Mesendoderm (in vitro differentiated cells): ENCODE measurements at places on chromosomes 5 and 9.

- H3K36me3 ChIP-seq: no peaks in the 10 kb centered on the region
- no peak overlapping the region for H3K27ac ChIP-seq
- DNase-seq: no peak
- peaks cover 2% of the 10 kb centered on the region for H3K4me1 ChIP-seq
- H3K4me3 ChIP-seq: no peak overlapping the region
- no peaks in the 10 kb centered on the region for H3K27me3 ChIP-seq
Measured at GRCh38 chr9:134379831-134380365, 53.6 kb downstream of the RXRA start.

GRCh38 chr5:154196955-154197652 is 6.6 kb downstream of the GALNT10 start:
- H3K27ac ChIP-seq: no peak overlapping the region
- peaks cover 29% of the 10 kb centered on the region for H3K4me1 ChIP-seq
- H3K4me3 ChIP-seq: no peak overlapping the region

GRCh38 chr9:31740705-31741104 is 643.7 kb upstream of the ACO1 start:
- H3K36me3 ChIP-seq: no peaks in the 10 kb centered on the region
- no peak for DNase-seq
- H3K27ac ChIP-seq: no peak overlapping the region
- H3K4me1 ChIP-seq: no peaks in the 10 kb centered on the region
- no peak overlapping the region for H3K4me3 ChIP-seq
- no peaks in the 10 kb centered on the region for H3K27me3 ChIP-seq

DNA sequence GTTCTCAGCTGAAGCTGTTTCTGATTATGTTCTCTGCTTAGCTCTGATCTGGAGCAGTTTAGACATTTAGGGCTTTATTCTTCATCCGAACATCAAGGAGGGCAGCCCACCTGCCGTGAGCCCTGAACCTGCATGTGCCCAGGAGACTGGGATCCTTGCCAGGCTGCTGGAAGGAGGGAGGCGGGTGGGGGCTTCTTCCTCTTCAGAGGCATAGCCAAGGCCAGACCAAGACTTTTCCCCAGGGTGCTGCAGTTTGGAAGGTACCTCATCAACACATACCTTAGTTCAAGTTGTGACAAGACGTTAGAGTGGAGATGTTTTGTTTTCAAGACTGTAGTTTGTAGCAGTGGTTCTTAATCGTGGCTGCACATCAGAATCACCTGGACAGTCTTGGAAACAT is 64.9 kb downstream of the RALGPS1 start:
- DNase-seq: no peak
- H3K4me3 ChIP-seq: no peak overlapping the region
- H3K36me3 ChIP-seq: no peaks in the 10 kb centered on the region
- H3K27ac ChIP-seq: no peak overlapping the region

- no peak for DNase-seq
- H3K27ac ChIP-seq: no peak overlapping the region
- H3K4me3 ChIP-seq: no peak overlapping the region
Measured at GRCh38 chr5:135216471-135217343, 182.3 kb downstream of the MACROH2A1 start.

GRCh38 chr9:93450945-93451815 is at the start of gene FAM120A:
Gene FAM120A, plus strand, starts transcription at chr9:93451685. Its CDS starts 231 bp downstream, at chr9:93451916.
- H3K27me3 ChIP-seq: no peaks in the 10 kb centered on the region
- H3K4me3 ChIP-seq: peak within 1 kb of the TSS; percentile 66
- DNase-seq: peak; percentile 85
- peak within 1 kb of the TSS; percentile 99 for H3K27ac ChIP-seq

GRCh38 chr5:92513067-92513466 is 1068.0 kb downstream of the NR2F1-AS1 start:
- H3K27ac ChIP-seq: no peak overlapping the region
- H3K36me3 ChIP-seq: no peaks in the 10 kb centered on the region
- peak; percentile 3 for DNase-seq
- no peaks in the 10 kb centered on the region for H3K4me1 ChIP-seq

GRCh38 chr5:153601377-153601776 is 110.9 kb downstream of the GRIA1 start:
- no peak for DNase-seq
- no peaks in the 10 kb centered on the region for H3K4me1 ChIP-seq
- no peaks in the 10 kb centered on the region for H3K36me3 ChIP-seq
- no peak overlapping the region for H3K27ac ChIP-seq

DNA sequence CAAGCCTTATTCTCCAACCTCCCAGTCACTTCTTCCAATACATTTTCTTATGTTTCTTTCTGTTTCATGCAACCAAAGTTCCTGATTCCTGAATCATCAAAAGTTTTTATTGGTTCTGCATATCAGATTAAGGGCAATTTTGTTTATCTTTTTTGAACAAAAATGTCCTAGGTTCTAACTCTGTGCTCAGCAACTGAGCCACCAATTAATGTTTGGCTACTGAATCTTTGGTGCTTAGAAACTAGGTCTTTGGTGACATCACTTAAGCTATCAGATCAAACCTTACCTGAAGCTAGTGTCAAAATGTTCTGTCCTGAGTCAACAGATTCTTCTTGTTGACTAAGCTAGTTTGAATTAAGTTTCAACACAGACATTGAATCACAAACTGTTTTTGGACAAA is 56.1 kb downstream of the FGF18 start:
- no peaks in the 10 kb centered on the region for H3K36me3 ChIP-seq
- H3K27ac ChIP-seq: no peak overlapping the region
- no peaks in the 10 kb centered on the region for H3K27me3 ChIP-seq
- H3K4me3 ChIP-seq: no peak overlapping the region
- H3K4me1 ChIP-seq: peaks cover 5% of the 10 kb centered on the region
- no peak for DNase-seq

- DNase-seq: no peak
- no peaks in the 10 kb centered on the region for H3K36me3 ChIP-seq
- no peak overlapping the region for H3K4me3 ChIP-seq
- H3K4me1 ChIP-seq: no peaks in the 10 kb centered on the region
- H3K27ac ChIP-seq: no peak overlapping the region
- H3K27me3 ChIP-seq: no peaks in the 10 kb centered on the region
Measured at GRCh38 chr9:109889456-109889855, 109.5 kb downstream of the PALM2AKAP2 start.

DNA sequence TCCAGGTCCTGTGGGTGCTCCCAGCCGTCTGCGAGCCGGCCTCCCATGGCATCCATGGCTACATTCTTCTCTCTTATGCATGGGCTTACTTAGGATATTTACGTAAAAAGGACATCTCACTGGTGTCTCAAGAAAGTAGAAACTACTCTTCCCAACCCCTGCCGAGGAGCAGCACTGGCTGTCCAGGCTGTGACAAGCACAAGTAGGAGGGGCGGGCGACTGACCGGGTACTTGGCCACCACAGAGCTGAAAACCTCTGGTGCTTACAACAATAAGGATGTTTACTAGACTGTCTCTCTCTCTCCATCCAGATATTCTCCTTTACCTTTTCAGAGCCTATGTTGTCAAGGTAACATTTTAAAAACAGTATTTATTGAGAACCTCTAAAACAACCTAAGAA is 56.3 kb upstream of the TBC1D9B start:
- no peak overlapping the region for H3K27ac ChIP-seq
- H3K4me1 ChIP-seq: no peaks in the 10 kb centered on the region
- no peaks in the 10 kb centered on the region for H3K27me3 ChIP-seq
- no peak overlapping the region for H3K4me3 ChIP-seq
- DNase-seq: no peak
- peaks cover 2% of the 10 kb centered on the region for H3K36me3 ChIP-seq

- no peak overlapping the region for H3K4me3 ChIP-seq
- peaks cover 34% of the 10 kb centered on the region for H3K36me3 ChIP-seq
- no peak for DNase-seq
- H3K27me3 ChIP-seq: no peaks in the 10 kb centered on the region
- no peaks in the 10 kb centered on the region for H3K4me1 ChIP-seq
Measured at GRCh38 chr9:98009437-98009836, 26.3 kb downstream of the ANP32B start.

- no peaks in the 10 kb centered on the region for H3K27me3 ChIP-seq
- H3K4me3 ChIP-seq: peak overlapping the region; percentile 80
- H3K4me1 ChIP-seq: no peaks in the 10 kb centered on the region
- H3K27ac ChIP-seq: no peak overlapping the region
Measured at GRCh38 chr5:110738503-110738811, 350 bp upstream of the SLC25A46 start.

GRCh38 chr5:58143181-58143580 is 316.7 kb downstream of the PLK2 start:
- H3K4me1 ChIP-seq: no peaks in the 10 kb centered on the region
- DNase-seq: no peak
- H3K36me3 ChIP-seq: no peaks in the 10 kb centered on the region

DNA sequence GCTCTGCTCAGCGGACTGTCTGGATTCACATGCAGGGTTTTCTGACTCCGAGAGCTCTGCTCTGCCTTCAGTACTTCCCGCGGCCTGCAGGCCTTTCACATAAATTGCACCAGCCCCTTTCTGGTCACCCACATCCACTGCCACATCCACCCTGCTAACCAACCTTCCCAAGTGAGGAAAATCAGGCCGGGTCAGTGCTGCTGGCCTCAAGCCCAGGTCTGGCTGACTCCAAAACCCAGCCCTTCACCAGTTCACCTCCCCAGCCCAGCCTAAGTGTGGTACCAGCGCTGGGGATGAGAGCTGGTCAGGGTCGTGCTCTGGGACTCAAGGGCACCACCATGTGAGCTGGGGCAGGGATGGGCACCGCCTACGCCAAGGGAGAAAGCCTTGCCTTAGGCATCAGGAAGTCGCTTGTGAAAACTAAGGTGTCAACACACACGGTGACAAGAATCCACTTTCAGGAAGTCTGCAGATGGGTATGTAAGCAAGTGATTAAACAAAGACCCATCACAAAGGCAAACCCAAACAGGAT is 12.3 kb downstream of the LMAN2 start:
- H3K36me3 ChIP-seq: no peaks in the 10 kb centered on the region
- H3K4me3 ChIP-seq: no peak overlapping the region
- peak; percentile 53 for DNase-seq
- no peak overlapping the region for H3K27ac ChIP-seq

DNA sequence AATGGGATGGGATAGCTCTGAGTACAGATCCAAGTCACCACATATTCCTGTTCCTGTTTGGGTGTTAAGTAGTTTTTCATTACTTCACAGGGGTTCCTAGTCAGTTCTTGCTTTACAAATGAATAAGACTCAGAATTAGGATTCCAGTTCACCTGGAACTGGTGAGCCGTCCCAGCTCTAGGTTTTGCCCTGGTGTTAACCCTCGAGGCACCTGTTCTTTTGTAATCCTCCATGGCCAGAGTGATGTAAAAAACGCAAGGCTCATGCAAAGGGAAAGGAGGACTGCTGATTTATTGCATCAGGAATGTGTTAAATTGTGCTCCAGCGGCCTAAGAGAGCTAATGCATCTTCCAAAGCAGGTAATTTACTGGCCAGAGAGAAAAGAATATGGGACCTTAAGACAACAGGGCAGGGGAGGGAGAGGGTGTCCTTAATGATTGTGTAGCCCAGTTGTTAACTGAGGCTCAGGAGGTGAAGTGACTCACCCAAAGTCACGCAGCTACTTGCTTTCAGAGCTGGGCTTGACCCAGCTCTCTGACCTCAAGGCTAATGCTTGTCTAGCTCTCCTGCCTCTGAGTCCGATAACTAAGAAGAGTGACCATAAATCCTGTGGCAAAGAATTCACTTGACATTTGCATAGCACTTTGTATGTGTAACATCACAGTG is 70.5 kb downstream of the DMRT2 start:
- peak; percentile 38 for DNase-seq
- H3K36me3 ChIP-seq: no peaks in the 10 kb centered on the region
- no peak overlapping the region for H3K4me3 ChIP-seq
- no peak overlapping the region for H3K27ac ChIP-seq
- no peaks in the 10 kb centered on the region for H3K27me3 ChIP-seq

DNA sequence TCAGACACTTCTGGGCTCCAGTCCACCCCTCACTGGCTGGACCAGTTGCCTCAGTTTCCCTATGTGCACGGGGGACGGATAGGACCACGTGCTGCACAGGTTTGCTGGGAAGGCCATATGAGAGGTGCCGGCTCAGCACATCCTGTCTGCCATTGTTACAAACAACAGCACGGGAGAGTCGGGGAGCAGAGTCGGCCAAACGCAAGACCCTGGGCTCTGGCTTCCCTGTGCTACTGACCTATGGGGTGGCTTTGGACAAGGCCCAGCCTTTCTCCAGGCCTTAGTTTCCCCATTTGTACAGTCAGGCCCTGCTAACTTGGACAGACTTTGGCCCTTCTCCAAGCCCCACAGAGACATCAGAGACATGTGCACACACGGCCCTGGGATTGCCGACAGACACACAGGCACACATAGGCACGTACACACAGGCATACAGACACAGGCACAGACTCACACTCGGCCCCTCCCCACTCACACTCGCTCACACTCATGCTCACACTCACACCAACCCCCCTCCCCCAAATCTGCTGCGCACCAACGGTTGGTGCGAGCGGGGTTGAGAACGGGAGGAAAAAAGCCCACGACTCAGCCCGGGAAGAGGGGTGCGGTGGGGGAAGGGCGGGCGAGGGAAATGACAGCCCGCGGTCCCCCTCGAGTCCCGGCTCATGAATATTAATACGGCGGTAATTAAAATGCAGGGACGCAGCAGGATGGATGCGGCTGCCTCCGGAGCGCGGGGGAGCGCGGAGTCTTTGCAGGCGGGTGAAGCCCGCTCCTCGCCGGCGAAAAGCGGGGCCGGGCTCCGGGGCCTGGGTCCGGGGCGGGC is 133.0 kb downstream of the C9orf50 start:
- DNase-seq: no peak
- H3K4me1 ChIP-seq: peaks cover 18% of the 10 kb centered on the region
- no peaks in the 10 kb centered on the region for H3K36me3 ChIP-seq
- H3K4me3 ChIP-seq: no peak overlapping the region

GRCh38 chr9:133528876-133529241 is 4.1 kb upstream of the MYMK start:
- H3K27me3 ChIP-seq: no peaks in the 10 kb centered on the region
- no peak overlapping the region for H3K4me3 ChIP-seq
- H3K27ac ChIP-seq: no peak overlapping the region
- H3K4me1 ChIP-seq: peaks cover 19% of the 10 kb centered on the region
- no peak for DNase-seq

DNA sequence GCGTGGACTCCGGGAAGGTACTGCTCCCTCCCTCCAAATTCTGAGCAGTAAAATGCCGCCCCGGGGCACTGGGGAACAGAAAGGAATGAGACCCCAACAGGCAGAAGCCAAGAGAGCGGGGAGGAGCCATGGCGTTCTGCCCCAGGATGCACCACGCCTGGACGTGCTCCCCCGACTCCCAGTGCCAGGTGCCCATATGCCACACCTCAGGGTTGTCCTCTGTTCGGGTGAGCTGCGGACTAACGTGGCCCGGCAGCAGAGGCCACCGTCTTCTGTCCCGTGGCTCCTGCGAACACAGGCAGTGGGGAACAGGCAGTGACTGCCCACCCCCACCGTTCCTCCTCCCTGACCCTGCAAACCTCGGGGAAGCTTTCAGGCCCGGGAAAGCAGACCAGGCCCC is 4.8 kb downstream of the SURF6 start:
- DNase-seq: no peak
- peaks cover 5% of the 10 kb centered on the region for H3K4me1 ChIP-seq
- no peaks in the 10 kb centered on the region for H3K27me3 ChIP-seq
- no peak overlapping the region for H3K27ac ChIP-seq
- peaks cover 9% of the 10 kb centered on the region for H3K36me3 ChIP-seq

- no peak overlapping the region for H3K4me3 ChIP-seq
- no peaks in the 10 kb centered on the region for H3K36me3 ChIP-seq
- H3K27ac ChIP-seq: no peak overlapping the region
- H3K27me3 ChIP-seq: no peaks in the 10 kb centered on the region
Measured at GRCh38 chr9:125505988-125506438, 201.0 kb downstream of the MAPKAP1 start.
